ENCODE measurements at places on chromosomes 7 and 10.

DNA sequence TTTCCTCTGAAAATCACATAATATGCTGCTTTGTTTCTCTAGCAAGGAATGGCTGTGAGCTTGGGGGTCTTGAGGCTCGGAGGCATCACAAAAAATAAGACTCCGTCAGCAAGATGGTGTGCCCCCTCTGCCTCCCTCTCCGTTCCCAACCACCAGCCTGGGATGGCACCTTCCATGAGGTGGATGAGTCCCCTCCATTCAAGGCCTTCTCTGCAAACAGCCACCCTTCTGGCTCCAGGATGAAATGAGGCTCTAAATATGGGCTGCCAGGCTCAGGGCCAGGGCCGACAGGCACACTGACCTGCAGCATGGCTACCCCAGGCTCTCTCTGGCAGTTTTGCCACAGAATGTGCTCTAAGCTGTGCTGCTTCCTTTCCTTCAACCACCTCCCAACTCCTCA lies 521.5 kb downstream of the PTPRN2 start:
- no peak for DNase-seq

GRCh38 chr7:82481499-82482097 lies 38.0 kb upstream of the CACNA2D1 start:
- peak; percentile 28 for DNase-seq

DNA sequence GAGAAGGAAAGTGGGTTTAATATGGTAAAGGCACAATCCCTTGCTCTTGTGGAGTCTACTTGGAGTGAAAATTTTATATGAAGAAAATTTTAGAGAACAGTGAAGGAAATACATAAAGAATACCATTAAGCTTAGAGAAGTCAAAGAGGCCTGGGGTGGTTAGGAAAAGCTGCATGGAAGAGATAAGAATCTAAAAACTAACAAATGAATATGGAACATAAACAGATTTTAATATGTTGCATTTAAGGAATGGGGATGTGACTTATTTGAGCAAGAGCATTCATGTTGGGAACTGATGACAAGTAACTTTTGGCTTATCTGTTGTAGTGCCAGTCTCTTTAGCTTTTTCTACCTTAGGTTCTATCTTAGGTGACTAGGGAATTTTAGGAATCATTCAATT lies 31.0 kb downstream of the AHR start:
- DNase-seq = no peak

DNA sequence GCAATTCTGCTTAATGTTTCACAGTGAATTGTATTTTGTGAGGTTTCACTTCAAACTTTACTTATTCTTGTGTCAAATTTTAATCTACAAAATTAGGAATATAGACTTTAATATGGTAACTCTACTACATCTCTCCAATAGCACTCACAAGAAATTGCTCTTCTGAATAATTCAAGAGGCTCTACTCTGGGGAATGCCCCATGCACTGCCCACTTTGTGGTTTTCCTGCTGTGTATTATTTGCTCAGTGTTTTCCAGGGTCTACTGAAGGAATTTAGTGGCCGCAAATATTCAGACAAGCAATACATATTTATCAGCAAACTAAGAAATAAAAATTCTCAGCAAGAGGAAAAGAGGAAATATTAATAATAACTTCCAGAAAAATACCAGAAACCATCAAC lies 611.4 kb downstream of the TNS3 start:
- DNase-seq = no peak

- no peak for DNase-seq
Measured at GRCh38 chr7:94656658-94656924, 658 bp upstream of the SGCE start.

DNA sequence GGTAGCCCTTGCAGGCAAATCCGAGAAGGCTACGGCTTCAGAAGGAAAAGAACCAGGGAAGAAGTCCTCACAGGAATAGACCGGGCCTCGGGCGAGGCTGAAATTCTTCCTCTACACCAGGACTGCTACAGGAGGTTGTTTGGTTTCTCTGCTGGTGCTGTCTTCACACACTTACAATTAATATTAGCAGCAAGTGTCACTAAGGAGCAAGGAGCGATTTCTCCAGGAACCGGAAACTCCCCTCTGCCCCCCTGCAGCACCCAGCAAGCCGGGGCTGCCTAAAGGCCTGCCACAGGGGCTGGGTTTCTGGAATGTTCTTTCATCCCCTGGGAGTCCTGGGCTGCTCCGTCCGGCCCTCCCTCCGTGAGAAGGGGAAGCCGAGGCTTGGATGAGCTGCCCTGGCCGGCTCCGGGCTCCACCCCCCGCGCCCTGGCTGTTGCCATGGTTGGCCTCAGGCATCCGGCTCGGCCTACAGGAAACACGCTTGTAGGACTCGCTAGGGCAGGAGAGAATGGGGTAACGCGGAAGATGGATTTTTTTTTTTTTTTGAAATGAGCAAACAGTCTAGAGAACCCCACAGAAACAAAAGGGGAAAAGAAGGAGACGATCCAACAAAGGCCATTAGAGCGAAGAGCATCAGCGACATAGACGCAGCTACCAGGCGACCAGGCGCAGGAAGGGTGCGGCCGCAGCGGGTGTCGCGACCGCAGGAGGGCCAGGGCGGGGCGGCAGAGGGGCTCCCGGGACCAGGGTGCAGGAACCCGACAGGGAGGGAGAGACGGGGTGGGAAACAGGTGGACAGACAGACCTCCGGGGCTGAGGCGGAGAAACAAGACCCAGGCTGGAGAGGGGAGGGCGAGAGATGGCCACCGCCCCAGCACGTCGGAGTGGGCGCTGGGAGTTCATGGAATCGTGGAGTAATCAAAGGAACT lies 33.0 kb downstream of the EN2 start:
- no peak for DNase-seq

- DNase-seq = no peak
Measured at GRCh38 chr10:127009366-127009765, 104.1 kb downstream of the DOCK1 start.

All from NB4 (cell line).